GF-D8 (cell line): ENCODE measurements at places on chromosomes 2 and 18.

- no peak for DNase-seq
Measured at GRCh38 chr2:177403838-177404237, 11.3 kb downstream of the AGPS start.

DNA sequence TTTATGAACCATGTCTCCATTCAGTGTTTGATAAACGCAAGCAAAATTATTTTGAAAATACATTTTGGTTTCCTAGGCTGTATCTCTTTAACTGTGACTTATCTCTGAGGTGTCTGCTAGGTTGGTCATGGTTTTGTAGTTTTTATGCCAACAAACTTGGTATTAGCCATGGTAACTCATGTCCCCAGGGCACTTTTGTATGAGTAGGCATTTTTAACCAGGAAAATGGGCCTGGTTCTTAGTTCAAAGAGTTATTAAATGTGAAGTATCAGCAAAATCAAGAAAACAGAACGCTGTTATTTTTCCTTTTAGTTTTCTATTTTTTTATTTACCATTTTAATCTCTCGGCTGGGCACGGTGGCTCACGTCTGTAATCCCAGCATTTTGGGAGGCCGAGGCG lies 179.3 kb upstream of the LHCGR start:
- no peak for DNase-seq

- DNase-seq, result no peak
Measured at GRCh38 chr2:60414495-60415138, 138.8 kb downstream of the BCL11A start.

GRCh38 chr2:18889565-18890332 lies 300.4 kb upstream of the NT5C1B start:
- no peak for DNase-seq

DNA sequence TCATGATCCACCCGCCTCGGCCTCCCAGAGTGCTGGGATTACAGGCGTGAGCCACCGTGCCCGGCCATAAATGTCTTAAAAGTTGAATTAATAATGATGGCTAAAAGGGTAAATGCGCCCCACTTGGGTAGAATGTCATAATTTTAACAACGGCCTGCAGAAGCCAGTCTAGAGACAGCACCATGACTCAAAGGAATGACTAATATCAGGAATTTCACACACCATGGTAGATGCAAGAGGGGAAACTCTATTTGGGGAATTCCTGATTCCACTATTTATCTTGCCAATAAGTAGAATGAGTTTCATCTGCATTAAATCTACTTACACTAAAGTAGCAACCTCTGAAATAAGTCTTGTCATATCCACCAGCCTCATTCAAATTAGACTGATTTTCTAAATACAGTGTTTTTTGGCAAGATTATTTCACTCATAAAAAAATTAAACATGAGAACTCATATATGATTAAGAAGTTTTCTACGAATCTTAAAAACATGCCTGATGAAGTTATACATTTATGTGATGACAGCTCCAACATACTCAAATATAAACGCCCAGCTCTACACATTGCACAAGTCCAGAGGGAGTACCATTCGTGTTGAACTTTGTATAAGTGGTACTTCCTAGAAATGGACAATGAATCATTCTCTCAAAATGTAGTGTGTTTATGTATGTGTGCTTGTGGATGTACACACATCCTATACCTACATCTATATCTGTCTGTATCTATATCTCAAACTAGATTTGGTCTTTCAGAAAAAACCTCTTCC lies 309.7 kb downstream of the IRS1 start:
- DNase-seq, result no peak

DNA sequence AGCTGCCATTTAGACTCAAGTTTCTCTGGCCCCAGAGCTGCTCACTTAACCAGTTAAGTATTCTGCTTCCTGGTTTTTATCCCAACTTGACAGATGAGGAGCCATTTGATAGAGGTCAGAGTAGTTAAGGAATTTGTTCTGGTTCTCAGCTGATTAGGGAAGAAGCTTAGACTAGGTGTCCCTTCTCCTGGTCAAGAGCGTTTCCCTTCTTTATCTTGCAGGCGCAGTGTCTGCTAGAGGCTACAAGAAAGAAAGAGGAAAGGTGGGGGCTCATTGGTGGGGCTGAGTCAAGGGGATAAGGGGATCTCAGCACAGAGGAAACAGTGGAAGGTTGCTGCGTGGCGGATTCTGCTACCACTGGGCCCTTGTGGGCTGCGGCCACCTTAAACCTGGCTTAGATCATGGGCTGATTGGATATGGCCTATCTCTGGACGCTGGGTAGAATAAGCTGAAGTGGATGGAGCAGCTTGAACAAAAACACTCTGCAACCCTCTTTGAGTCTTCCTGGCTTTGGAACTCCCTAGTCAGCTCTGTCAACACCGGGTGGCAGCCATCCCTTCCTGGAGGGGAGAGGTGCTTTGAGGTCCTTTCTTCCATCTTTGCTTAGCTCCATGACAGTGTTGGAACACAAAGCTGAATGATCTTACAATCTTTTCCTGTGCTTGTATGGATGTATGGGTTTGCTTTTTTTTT lies 70.8 kb downstream of the QPCT start:
- DNase-seq, result no peak

DNA sequence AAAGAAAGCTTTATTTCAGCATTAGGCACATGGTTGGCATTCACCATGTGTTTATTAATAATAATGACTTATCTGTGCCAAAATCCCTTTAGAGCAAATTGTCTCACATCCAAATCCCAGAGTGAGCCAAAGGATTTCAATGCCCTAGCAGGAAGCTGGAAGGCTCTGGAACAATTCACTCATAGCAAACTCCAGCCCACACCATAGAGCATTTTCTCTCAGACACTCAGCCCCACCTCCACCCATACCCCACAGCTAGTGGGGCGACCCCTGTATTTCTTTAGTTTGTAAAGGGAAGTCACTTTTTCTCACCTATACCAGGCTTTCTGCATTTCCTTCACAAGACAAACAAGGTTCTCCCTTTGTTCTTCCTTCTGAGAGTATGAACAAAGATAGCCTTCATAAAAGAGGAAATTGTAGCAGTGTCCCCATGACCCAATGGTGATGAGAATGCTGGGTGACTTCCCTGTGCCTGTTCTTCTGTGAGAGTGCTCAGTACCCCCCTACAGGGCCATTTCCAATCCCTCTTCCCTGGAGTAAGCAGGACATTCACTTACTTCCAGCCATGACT lies 100.1 kb upstream of the APCDD1 start:
- no peak for DNase-seq

GRCh38 chr2:226333388-226333787 lies 466.2 kb downstream of the IRS1 start:
- DNase-seq, result peak; percentile 31

- DNase-seq, result no peak
Measured at GRCh38 chr2:240179186-240179815, 38.8 kb upstream of the OTOS start.

GRCh38 chr2:32355976-32356680 lies 695 bp upstream of the BIRC6 start:
- DNase-seq, result no peak

- no peak for DNase-seq
Measured at GRCh38 chr18:785242-785641, 26.8 kb downstream of the YES1 start.

GRCh38 chr2:174222154-174222553 lies 26.2 kb downstream of the OLA1 start:
- no peak for DNase-seq

- DNase-seq, result no peak
Measured at GRCh38 chr2:130972410-130972809, 120.8 kb downstream of the FAM168B start.

DNA sequence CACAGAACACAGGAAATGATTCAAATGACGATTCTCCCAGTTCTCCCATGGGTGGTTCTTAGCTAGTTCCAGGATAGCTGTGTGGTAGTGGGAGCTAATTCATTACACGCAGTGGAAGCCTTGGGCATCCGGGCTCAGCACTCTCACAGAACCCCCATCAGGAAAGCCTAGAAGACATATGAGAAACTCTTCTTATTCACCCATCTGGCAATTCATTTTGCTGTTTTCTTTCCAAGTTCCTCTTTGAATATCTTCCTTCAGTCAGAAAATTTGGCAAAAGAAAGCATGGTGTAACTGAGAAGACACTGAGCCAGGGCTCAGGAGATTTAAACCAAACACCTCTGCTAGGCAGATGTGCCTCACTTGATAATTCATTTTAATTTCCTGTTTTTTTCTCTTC lies 85.2 kb upstream of the FN1 start:
- no peak for DNase-seq

DNA sequence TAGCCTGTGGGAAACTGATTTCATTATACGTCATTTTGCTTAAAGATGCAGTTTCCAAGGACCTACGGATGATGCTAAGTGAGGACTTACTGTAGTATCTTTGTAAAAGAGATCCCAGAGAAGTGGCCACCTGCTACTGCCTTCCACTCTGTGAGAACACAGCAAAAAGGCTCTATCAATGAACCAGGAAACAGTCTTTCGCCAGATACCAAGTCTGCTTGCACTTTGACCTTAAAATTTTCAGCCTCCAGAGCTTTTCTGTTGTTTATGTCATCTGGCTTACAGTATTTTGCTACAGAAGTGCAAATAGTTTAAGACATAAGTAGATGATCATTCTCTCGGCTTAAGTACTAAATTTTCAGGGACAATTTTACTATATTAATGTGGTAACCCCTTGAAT lies 847.9 kb upstream of the CHAC2 start:
- DNase-seq, result no peak

GRCh38 chr2:81050580-81051095 lies 746.1 kb upstream of the LRRTM1 start:
- DNase-seq, result no peak

- no peak for DNase-seq
Measured at GRCh38 chr2:36356990-36357846, 1.6 kb downstream of the CRIM1 start.

DNA sequence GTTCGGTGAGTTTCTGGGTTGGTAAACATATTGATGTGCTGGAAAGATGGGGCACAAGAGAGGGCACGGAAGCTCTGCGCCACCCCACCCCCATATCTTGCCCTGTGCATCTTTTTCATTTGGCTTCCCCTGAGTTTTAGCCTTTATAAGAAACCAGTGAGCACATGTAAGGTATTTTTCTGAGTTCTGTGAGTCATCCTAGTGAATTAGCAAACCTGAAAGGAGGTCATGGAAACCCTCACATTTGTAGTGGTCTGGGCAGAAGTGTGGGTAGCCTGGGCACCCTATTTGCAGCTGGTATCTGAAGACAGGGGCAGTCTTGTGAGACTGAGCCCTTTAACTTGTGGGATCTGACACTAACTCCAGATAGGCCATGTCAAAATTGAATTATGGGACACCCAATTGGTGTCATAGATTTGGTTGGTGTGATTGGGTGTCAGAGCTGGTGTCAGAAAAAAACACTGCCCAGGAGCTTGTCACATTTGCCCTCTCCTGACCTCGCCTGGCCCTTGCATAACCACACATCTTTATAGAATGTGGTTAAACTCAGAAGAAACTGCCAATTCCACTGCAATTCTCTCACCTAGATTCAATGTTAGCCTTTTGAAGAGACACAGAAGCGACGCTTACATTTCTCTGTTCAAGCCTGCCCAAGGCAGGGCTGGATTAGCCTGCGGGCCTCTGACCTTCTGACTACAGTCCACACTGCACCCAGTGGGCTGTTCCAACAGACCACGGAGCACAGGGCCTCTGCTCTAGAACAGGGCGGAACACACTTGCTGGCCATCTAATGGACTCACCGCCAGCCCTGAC lies 12.0 kb upstream of the GALM start:
- peak; percentile 94 for DNase-seq

GRCh38 chr2:143675021-143675420 lies 545.8 kb downstream of the ARHGAP15 start:
- no peak for DNase-seq

- DNase-seq, result no peak
Measured at GRCh38 chr2:97656905-97657587, 6.8 kb downstream of the ACTR1B start.

DNA sequence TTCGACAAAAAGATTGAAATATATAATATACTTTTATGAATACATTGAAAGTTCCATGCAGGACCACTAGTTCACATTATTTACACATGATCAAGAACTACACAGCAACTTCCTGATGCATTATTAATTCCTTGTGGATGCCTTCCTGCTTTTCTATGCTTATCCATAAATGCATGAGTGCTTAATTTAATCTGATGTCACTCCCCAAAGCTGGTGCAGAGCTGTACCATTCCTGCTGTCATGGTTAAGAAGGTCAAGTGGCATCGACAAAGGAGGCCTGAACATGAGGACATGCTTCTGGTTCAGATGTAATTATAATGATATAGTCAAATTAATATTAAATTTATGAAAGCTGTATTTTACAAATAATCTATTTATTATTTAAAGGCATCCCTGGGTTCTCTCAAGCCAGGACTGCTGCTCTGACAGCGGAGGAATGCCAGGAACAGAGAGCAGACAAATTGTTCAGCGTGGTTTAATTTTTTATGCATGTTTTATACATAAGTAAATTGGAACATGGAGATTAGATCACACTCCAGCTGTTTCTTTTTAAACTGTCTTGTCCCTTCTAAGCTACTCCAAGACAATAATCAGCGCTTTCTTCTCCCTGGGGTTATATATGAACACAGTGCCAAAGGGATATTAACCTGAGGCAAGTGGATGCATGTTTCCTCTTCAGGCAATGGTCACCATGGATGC lies 307.3 kb upstream of the CNTNAP5 start:
- DNase-seq, result no peak
